ENCODE measurements at places on chromosomes 4 and X.

DNA sequence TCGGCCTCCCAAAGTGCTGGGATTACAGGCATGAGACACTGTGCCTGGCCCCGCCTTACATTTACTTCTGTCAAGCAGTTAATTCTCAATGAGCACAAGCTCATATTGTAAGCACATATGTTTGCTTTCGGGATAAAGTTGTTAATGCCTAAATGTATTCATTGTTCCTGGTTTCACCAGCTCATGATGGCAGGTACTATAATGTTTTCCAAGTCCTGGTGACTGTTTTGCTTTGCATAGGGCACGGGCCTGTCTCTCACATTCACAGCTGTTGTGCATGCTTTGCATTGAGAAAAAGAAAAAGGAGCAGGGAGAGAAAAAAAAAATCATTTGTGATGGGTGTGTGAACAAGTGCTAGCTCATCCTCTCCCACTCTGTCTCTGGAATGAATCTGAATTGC lies 661.2 kb upstream of the TENM3 start:
- DNase-seq = no peak

DNA sequence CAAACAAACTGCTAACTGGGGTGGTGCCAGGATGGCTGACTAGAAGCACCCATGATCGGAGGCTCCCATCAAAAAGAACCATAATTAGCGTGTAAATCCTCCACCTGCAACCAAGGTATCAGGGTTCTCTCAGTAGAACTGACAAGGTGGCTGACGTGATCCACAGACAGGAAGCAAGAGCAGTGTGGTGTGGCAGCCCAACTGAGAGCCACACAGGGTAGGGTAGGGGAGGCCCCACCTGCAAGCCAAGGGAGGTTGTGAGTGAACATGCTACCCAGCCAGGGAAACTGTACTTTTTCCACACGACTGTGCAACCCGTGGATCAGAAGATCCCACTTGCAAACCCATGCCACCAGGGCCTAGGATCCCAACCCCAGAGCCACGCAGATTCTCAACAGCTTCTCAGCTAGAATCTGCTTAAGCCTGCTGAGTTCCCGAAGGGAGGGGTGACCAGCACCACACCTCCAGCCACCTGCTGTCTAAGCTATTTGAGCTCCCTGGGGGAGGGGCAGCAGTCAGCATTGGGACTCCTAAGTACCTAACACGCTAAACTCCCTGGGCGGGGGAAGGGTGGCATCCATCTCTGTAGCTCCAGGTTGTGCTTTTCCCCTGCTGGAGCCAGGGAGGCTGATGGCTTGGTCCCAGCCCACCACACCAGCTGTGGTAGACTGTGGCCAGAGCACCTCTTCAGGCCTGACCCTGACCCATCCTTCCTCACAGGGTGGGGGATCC lies 425.1 kb downstream of the GPM6A start:
- DNase-seq = no peak

- DNase-seq = no peak
Observed at GRCh38 chr4:2281575-2282343, 19.9 kb upstream of the MXD4 start.

DNA sequence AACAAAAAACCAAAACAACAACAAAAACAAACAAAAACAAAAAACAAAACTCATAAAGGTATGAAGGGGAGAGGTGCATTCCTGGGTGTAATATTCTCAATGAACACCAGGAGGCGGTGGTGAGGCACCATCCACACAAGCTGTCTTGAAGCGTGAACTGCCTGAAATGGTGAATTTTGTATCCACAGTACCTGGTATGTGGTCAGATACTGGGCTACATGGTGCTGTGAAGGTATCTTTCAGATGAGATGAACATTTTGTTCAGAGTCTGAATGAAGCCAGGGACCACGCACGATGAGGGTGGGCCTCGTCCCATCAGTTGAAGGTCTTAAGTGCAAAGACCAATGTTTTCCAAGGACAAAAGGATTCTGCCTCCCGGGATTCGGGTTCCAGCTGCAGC lies 58.5 kb downstream of the ASMT start:
- no peak for DNase-seq

- no peak for DNase-seq
Observed at GRCh38 chr4:128832243-128832625, 22.7 kb downstream of the JADE1 start.

GRCh38 chr4:2583092-2583491 lies 46.6 kb downstream of the FAM193A start:
- no peak for DNase-seq

DNA sequence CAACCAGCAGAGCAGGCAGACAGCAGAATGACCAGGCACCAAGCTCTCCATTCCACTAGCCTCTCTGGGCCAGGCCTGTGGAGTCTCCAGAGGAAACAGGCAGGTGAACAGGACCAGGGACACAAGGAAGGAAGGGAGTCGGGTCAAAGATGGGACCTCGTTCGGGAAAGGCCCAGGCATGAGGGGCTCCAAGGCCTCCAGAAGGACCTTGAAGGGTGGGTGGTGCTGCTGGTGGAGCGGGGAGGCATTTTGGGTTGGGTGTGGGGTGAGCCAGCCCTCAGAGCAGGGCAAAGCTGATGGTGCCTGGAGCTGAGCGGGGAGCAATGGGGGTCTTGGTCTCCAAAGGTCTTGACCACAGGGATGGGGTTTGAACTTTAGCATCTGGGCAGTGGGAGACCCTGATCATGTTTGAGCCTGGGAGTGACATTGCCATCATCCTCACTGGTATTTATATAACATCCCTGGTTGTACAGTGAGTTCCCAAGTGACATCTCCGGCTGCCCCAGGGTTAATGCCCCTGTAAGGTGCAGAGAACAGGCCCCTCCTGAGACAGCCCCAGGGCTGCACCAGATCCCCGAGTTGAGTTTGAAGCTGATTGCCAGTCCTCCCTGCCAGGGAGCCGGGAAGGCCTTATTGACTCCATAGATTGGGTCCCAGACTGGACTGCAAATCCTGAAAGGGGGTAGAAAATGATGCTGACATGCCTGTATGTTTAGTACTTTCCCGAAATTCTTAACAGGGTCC lies 52.7 kb downstream of the PSAPL1 start:
- no peak for DNase-seq

DNA sequence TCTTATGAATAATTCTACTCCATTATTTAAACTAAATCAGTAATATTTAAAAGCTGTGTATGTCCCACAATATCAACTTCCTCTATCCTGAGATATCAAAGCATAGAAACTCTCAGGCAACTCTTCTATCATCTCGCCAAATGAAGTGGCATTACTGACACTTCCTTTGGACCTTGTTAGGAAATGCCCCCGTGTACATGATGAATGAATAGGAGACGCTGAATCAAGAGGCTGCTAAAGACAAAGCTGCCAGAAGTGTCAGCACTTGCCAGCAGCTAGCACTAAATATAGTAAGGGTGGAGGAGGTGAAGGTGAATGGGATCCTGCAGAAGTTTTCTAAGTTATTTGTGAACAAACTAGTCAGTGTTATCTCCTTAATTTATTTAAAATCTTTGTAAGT lies 99.5 kb upstream of the BLTP1 start:
- no peak for DNase-seq

DNA sequence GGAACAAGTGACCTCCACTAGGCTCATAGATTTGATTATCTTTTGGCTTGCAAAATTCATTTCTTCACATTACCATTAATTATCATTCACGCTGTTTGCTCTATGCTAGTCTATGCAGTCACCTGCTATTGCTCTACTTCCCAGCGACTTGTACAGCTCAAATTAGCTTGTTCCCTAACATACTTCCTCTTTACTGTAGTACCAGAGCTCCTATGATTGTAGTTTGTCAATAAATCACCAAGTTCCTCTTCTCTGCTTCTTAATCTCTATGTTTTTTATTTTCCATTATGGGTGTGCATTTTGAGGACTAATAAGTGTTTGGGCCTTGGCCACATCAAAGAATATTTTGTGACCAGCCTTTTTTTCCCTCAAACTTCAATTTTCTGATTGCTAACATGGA lies 6.2 kb upstream of the GSPT2 start:
- no peak for DNase-seq

GRCh38 chr4:153122855-153123254 lies 81.4 kb upstream of the TRIM2 start:
- DNase-seq = no peak

GRCh38 chr4:92099861-92100260 lies 203.9 kb upstream of the GRID2 start:
- DNase-seq = no peak

GRCh38 chr4:20262221-20262620 lies 10.5 kb downstream of the SLIT2 start:
- no peak for DNase-seq

GRCh38 chr4:7355795-7356194 lies 78.9 kb downstream of the PSAPL1 start:
- DNase-seq = no peak

DNA sequence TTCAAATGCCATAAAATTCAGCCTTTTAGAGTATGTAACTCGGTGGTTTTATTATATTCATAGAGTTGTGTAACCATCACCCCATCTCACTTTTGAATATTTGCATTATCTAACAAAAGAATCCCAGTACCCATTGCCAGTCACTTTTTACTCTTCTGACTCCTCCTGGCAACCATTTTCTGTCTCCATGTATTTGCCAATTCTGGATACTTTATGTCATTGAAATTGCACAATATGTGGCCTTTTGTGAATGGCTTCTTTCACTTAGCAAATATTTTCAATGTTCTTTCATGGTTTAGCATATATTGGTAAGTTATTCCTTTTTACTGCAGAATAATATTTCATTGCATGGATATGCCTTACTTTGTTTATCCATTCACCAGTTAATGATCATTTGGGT lies 79.9 kb downstream of the SLIT2 start:
- DNase-seq = no peak

DNA sequence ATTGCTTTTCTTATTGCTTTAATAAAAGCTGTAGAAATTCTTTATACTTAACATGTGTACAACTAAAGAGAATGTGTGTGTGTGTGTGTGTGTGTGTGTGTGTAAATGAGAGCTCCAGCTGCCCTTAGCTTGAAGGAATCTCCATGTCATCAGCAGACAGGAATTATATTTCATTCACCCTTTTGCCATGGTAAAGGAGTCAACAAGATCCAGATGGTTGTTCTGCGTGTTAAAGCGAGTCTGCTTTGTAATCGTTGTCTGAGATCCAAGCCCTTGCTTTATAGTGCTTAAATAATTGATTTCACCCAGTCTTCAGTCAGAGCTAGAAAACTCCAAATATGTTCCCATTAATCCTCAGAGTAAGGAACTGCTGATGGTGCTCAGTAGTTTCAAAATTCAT lies 285.5 kb downstream of the PDGFC start:
- no peak for DNase-seq

GRCh38 chr4:11367371-11367770 lies 61.3 kb downstream of the HS3ST1 start:
- no peak for DNase-seq

DNA sequence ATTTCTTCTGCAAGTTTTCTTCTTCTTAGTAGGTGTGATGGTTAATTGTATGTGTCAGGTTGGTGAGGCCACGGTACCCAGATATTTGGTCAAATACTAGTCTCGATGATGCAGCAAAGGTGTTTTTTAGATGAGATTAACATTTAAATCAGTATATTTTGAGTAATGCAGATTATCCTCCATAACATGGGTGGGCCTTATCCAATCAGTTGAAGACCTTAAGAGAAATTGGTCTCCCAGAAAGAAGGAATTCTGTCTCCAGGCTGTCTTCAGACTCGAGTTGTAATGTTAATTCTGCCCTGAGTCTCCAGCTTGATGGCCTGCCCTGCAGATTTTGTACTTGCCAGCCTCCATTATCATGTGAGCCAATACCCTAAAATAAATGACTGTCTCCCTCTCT lies 122.5 kb upstream of the TSPAN5 start:
- DNase-seq = no peak

- DNase-seq = no peak
Observed at GRCh38 chr4:73709451-73710033, 30.8 kb upstream of the CXCL8 start.

GRCh38 chr4:158327525-158327924 lies 117.2 kb downstream of the TMEM144 start:
- no peak for DNase-seq

GRCh38 chrX:109840585-109840984 lies 107.5 kb upstream of the ACSL4 start:
- DNase-seq = no peak

- no peak for DNase-seq
Observed at GRCh38 chr4:165204462-165204830, 2.9 kb upstream of the KLHL2 start.

GRCh38 chr4:44914748-44915147 lies 188.4 kb upstream of the GNPDA2 start:
- no peak for DNase-seq

GRCh38 chr4:175531405-175532091 lies 280.5 kb downstream of the GPM6A start:
- no peak for DNase-seq

DNA sequence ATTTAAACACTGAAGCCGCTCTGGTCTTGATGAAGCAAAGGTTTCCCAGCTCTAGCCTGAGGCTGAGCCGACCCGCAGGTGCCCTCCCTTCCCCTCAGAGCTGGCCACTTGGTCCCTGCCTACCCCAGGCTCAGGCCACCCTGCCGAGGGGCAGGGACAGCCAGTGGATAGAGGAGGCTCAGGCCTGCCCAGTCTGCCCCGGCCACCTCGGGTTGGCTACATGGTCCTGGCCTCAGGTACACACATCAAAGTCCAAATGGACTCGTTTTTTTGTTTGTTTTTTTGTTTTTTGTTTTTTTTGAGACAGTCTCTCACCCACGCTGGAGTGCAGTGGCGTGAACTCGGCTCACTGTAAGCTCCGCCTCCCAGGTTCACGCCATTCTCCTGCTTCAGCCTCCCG lies 23.8 kb downstream of the TACC3 start:
- no peak for DNase-seq

- no peak for DNase-seq
Observed at GRCh38 chr4:145497199-145498149, 15.8 kb downstream of the SMAD1 start.

DNA sequence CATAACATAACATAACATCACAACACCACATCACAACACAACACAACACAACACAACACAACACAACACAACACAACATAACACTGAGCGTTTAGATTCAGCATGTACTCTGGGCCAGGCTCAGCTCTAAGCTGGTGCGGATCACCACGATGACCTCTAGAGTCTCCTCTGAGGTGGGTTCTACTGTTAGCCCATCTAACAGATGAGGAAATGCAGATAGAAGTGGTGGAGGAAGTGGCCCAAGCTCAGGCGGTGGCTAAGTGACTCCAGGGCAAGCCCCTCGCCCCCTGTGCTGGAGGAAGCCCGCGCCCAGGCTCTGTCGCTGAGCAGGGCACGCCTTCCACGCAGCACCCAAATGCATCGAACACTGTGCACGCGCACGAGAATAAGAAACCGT lies 45.3 kb upstream of the CDKN2AIP start:
- no peak for DNase-seq

GRCh38 chrX:42996861-42997260 lies 218.9 kb upstream of the PPP1R2C start:
- DNase-seq = no peak

- no peak for DNase-seq
Observed at GRCh38 chrX:133598601-133599335, 183.5 kb upstream of the GPC4 start.

GRCh38 chrX:24093746-24094145 lies 39.0 kb downstream of the EIF2S3 start:
- no peak for DNase-seq

- no peak for DNase-seq
Observed at GRCh38 chr4:2696423-2696822, 59.7 kb downstream of the TNIP2 start.

GRCh38 chrX:97907791-97908190 lies 1024.1 kb downstream of the RPA4 start:
- DNase-seq = no peak

All from activated CD8-positive, alpha-beta memory T cell treated with anti-CD3 and anti-CD28 coated beads for 48 hours (primary cell).